ENCODE measurements at places on chromosomes 13 and 19. TPM values are rescaled to one million over a fixed set of nuclear protein-coding genes. Genes with fewer than 3 reads are reported as not detected.

The LAIR1 gene
- total RNA-seq: 0.61 TPM

The GAPDHS gene
- total RNA-seq: not detected

The RNF113B gene
- not detected for total RNA-seq

The KCTD15 gene
- 18.6 TPM for total RNA-seq

The TMPRSS9 gene
- not detected for total RNA-seq

GRCh38 chr19:35348911-35349611 is 1.4 kb downstream of the FFAR1 start:
- H3K27ac ChIP-seq: no peak overlapping the region
- H3K4me3 ChIP-seq: no peak overlapping the region
- no peaks in the 10 kb centered on the region for H3K4me1 ChIP-seq
- H3K36me3 ChIP-seq: no peaks in the 10 kb centered on the region

DNA sequence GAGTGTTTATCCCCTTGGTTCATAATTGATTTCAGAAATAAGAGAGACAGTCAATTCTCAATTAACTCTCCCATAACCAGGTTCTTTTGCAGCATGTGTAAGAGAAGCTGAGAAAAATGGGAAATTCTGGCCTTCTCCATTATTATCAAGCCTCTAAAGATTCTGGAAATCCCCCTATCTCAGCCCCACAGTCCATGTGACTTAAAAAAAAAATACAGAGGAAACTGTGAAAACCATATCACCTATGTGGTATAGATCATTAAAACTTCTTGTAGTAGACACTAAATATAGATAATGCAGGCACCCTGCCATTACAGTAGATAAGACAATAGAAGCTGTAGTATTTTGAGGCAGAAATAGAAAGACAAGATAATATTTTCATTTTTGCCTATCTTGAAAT is 34.3 kb upstream of the SOHLH2 start:
- H3K4me3 ChIP-seq: no peak overlapping the region
- H3K27ac ChIP-seq: no peak overlapping the region
- H3K4me1 ChIP-seq: no peaks in the 10 kb centered on the region
- H3K27me3 ChIP-seq: peaks cover 20% of the 10 kb centered on the region
- no peak for DNase-seq
- H3K36me3 ChIP-seq: no peaks in the 10 kb centered on the region

DNA sequence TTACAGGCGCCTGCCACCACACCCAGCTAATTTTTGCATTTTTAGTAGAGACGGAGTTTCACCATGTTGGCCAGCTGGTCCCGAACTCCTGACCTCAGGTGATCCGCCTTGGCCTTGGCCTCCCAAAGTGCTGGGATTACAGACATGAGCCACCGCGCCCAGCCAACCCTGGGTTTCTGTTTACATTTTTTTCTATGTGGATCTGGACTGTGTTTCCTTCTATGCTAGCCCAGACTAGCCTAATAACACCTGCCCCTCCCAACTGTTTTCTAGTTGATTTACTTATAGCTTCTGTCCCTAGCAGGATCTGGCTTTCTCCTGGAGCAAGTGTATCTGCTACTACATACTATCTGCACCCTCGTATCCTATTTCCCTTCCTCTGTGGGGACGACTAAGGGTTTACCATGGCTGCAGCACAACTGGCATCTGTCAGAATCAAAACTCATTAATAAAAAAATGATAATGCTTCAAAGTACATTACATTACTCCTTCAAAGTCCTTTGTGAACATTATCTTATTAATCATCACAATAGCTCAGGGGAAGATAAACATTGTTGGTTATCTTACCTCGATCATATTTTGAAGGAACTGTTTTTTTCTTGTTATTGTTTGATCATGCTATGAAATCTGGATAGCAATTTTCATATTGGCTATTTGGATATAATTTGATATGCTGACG is 228.3 kb downstream of the KLF5 start:
- peaks cover 7% of the 10 kb centered on the region for H3K4me1 ChIP-seq
- no peaks in the 10 kb centered on the region for H3K27me3 ChIP-seq
- H3K36me3 ChIP-seq: no peaks in the 10 kb centered on the region
- no peak for DNase-seq

GRCh38 chr19:4722671-4723594 is 709 bp downstream of the DPP9 start:
- peak overlapping the region; percentile 98 for H3K27ac ChIP-seq
- H3K27me3 ChIP-seq: no peaks in the 10 kb centered on the region
- peaks cover 33% of the 10 kb centered on the region for H3K36me3 ChIP-seq

DNA sequence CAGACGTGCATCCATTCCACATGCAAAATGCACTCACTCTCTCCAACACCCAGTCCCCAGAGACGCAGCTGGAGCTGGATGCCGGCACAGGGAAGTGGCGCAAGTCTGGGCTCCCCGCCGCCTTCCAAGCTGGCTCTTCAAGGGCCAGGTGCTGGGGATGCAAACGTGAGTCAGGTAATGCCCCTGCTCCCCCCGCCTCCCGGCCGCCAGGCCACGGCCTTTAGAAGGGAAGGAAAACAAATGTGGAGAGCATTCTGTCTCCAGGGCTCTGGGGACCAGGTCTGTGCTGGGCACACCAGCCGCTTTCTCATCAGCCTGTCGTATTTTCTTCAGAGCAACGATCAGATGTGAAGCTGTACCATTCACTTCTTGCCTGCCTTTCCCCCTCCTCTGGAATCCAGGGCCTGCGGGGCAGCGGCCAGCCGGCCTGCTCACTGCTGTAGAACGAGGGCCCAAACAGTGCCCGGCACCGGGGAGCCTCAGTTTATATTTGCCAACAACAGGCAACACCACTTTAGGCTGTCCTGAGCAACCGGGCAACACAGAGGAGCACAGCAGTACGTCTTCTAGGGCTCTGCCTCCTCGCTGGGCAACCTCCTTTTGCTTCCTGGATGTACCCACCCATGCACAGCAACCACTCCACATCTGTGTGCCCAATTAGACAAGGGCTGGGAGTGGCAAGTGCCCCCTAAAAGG is 3.8 kb downstream of the RAB20 start:
- no peaks in the 10 kb centered on the region for H3K27me3 ChIP-seq
- no peak overlapping the region for H3K27ac ChIP-seq
- no peak overlapping the region for H3K4me3 ChIP-seq
- peaks cover 53% of the 10 kb centered on the region for H3K36me3 ChIP-seq

DNA sequence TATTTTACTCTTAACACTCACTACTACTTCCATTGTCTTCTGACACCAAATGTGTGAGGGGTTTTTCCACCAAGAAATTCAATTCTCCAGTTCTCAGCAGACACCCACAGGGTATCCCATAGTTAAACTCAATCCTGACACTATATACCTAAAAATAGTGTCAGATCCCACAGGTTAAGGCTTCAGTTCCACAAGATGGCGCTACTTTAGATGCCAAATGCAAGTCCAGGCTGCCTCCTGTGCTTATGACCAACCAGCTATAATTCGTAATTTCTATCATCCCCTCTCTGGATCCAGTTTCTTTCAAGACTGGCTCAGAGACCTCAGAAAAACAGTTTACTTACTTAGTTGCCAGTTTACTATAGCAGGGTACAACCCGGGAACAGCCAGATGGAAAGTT is 1146.2 kb upstream of the SPRY2 start:
- no peaks in the 10 kb centered on the region for H3K27me3 ChIP-seq
- DNase-seq: peak; percentile 0
- H3K4me1 ChIP-seq: no peaks in the 10 kb centered on the region
- H3K4me3 ChIP-seq: no peak overlapping the region
- H3K27ac ChIP-seq: no peak overlapping the region

GRCh38 chr19:10503002-10503789 is at the start of gene KEAP1:
Gene KEAP1 (minus strand): TSS chr19:10503356. CDS start chr19:10500033, 3,323 bp downstream.
- H3K27me3 ChIP-seq: no peaks in the 10 kb centered on the region
- peaks cover 27% of the 10 kb centered on the region for H3K36me3 ChIP-seq
- peaks cover 13% of the 10 kb centered on the region for H3K4me1 ChIP-seq
- H3K27ac ChIP-seq: peak within 1 kb of the TSS; percentile 82
- peak within 1 kb of the TSS; percentile 85 for H3K4me3 ChIP-seq
- DNase-seq: peak; percentile 49

DNA sequence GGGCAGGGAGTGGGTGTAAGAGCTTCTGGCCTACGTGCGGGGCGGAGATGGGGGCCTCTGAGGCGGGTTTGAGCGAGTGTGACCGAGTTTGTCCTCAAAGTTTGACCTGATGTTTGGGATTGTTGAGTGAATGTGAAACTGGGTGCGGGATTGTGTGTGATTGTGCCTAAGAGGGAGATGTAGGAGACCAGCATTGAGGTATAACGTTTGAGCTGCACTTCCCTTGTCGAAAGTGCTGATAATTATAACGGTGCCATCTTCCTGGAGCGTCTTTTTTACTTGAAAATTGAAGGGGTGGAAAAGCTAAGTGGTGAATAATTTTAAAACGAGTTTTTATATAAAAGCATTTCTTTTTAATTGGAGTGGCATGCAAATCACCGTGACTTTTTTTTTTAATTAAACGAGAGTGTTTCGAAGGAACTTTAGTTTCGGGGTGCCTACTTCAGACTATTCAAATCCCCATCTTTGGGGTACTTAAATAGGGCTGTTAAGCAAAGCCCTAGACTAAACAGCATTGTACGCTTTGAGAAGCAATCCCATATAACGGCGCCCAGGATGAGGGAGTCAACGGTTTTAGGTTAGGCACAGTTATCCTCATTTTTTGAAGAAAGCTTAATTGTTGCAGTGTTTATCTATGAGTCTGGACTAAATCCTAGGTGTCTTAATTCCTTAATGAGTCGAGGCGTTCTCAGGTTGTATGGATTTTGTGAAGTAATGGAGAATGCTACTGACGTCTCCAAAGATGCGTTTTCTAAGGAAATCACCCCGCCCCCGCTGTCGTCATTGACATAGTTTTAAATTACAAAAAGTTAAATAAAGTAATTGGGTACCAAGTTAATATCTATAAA is 594 bp downstream of the ZNF146 start:
- DNase-seq: no peak
- no peaks in the 10 kb centered on the region for H3K4me1 ChIP-seq
- H3K27me3 ChIP-seq: no peaks in the 10 kb centered on the region
- no peak overlapping the region for H3K27ac ChIP-seq
- H3K4me3 ChIP-seq: no peak overlapping the region
- peaks cover 39% of the 10 kb centered on the region for H3K36me3 ChIP-seq

DNA sequence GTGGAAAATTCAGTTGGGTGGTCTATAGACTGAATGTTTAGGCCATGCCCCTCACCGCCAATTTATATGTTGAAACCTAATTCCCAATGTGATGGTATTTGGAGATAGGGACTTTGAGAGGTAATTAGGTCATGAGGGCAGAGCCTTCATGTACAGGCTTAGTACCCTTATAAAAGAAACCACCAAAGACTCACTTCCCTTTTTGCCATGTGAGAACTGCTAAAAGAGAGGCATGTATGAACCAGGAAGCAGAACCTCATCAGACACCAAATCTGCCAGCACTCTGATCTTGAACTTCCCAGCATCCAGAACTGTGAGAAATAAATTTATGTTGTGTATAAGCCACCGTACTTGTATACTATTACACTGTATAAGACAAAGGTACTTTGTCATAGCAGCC is 40.6 kb downstream of the UQCRFS1 start:
- H3K4me1 ChIP-seq: no peaks in the 10 kb centered on the region
- H3K27me3 ChIP-seq: no peaks in the 10 kb centered on the region
- no peak overlapping the region for H3K4me3 ChIP-seq
- no peak overlapping the region for H3K27ac ChIP-seq

DNA sequence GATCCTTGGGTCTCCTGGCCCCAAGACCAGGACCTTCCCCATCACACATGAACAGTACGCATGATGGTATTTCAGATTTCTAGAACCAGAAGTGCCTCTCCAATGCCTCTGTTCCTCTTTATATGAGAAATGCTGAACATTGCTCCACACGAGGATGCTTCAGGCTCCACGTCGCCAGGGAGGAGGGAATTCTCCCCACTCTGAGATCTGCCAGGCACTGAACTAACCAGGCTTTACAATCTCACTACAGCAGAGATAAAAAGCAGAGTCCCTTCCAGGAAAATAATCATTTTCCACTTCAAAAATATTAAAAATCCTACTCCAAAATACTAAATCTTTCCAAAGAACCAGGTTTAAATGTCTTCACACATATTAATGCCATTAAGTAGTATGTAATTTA is 10.4 kb downstream of the DOCK9 start:
- H3K4me1 ChIP-seq: no peaks in the 10 kb centered on the region
- no peaks in the 10 kb centered on the region for H3K36me3 ChIP-seq
- no peak for DNase-seq

DNA sequence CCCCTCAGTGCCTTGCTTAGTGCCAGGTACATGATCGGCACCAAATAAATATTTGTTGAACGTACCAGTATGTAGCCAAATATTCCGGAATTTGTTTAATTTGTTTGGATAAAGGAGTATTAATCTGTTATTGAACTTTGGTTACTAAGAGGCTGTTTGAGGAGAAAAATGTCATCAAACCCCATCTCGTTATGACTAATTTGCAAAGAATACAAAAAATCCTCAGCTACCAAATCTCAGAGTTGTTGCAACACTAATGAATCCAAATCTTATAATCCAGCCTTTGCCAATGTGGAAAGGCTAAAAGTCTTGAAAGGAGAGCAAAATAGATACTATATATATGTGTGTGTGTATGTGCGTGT is 79.5 kb downstream of the KLF5 start:
- no peak for DNase-seq
- peak overlapping the region; percentile 98 for H3K27ac ChIP-seq
- H3K27me3 ChIP-seq: no peaks in the 10 kb centered on the region
- peaks cover 14% of the 10 kb centered on the region for H3K4me1 ChIP-seq
- H3K4me3 ChIP-seq: peak overlapping the region; percentile 30

DNA sequence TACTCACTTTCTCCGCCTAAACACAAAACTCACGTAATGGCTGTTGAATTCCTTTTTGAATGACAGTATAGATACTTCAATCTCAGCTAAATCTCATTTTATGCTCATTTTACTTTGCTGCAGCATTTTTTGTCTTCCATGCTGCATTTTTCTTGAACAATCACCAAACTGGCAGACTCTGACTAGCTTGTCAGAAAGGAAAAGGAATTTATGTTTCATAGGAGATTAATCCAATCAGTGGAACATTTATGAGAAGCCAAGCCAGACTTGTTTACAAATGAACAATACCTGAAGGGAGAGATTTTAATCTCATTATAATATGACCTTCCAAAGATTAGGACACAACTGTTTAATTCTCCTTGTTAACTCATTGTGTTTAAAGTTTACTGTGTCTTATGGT is 1044.3 kb downstream of the DIAPH3 start:
- H3K4me3 ChIP-seq: no peak overlapping the region
- H3K27me3 ChIP-seq: no peaks in the 10 kb centered on the region
- no peak for DNase-seq
- no peaks in the 10 kb centered on the region for H3K4me1 ChIP-seq

GRCh38 chr13:43044720-43045301 is 21.4 kb downstream of the DNAJC15 start:
- H3K27me3 ChIP-seq: no peaks in the 10 kb centered on the region
- peaks cover 63% of the 10 kb centered on the region for H3K4me1 ChIP-seq

GRCh38 chr13:90232291-90232690 is 1115.2 kb upstream of the MIR17HG start:
- H3K27ac ChIP-seq: no peak overlapping the region
- no peak for DNase-seq
- H3K4me1 ChIP-seq: no peaks in the 10 kb centered on the region
- H3K27me3 ChIP-seq: no peaks in the 10 kb centered on the region
- no peaks in the 10 kb centered on the region for H3K36me3 ChIP-seq

- H3K4me1 ChIP-seq: peaks cover 20% of the 10 kb centered on the region
- no peak for DNase-seq
These were observed 123.5 kb upstream of the CACNA1A start for GRCh38 chr19:13629687-13630357.

GRCh38 chr19:10823690-10824089 is 12.3 kb downstream of the TMED1 start:
- H3K4me1 ChIP-seq: no peaks in the 10 kb centered on the region
- DNase-seq: no peak
- H3K36me3 ChIP-seq: peaks cover 51% of the 10 kb centered on the region
- no peaks in the 10 kb centered on the region for H3K27me3 ChIP-seq

All from Calu3 (cell line).